Pancreas (tissue), 10 donors: ENCODE measurements at places on chromosomes 5 and 9. TPM values are rescaled to one million over a fixed set of nuclear protein-coding genes. Genes with fewer than 3 reads are reported as not detected.

PCDHGA12 gene
- polyA plus RNA-seq: 1.2 TPM

CER1 gene
- 0.12 TPM for polyA plus RNA-seq

SHLD3 gene
- 1.8 TPM for polyA plus RNA-seq

CAMK2A gene
- 0.12 TPM for polyA plus RNA-seq

RNF224 gene
- polyA plus RNA-seq: 0.61 TPM

CSNK1G3 gene
- 6.0 TPM for polyA plus RNA-seq

HACD4 gene
- polyA plus RNA-seq: 0.23 TPM

SH3TC2 gene
- polyA plus RNA-seq: 0.23 TPM

SLC9A3 gene
- polyA plus RNA-seq: 1.9 TPM

ECM2 gene
- 0.76 TPM for polyA plus RNA-seq

PARP8 gene
- polyA plus RNA-seq: 8.1 TPM

AGXT2 gene
- polyA plus RNA-seq: not detected

CYLC2 gene
- polyA plus RNA-seq: 0.05 TPM

CTXN3 gene
- not detected for polyA plus RNA-seq

PDCD1LG2 gene
- polyA plus RNA-seq: 0.09 TPM

LCN2 gene
- 46.8 TPM for polyA plus RNA-seq

RASEF gene
- polyA plus RNA-seq: 10.3 TPM

ESM1 gene
- polyA plus RNA-seq: 0.08 TPM

ARL14EPL gene
- not detected for polyA plus RNA-seq
